ENCODE measurements at places on chromosomes 6 and 20.

GRCh38 chr6:127637830-127638409 is 60.9 kb downstream of the C6orf58 start:
- no peak for DNase-seq

DNA sequence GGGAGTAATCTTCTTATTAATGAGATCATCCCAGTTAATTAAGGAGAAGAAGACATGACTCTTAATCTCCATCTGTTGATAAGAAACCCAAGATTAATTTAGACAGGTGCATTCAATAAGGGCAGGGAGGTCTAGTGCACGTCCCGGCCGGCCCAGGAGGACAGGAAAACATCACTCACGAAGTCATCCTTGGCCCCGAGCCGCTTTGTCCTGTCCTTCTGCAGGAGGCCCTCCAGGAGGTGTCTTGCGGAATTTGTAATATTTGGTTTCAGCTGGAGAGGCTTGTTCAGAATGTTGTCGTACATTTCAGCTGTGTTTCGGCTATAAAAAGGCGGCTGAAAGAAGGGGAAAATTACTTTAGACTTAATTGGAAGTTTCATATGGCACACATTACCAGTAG is 118.4 kb upstream of the SLC2A12 start:
- DNase-seq: no peak

GRCh38 chr20:50123418-50123817 is 10.5 kb upstream of the UBE2V1 start:
- DNase-seq: no peak

GRCh38 chr20:40689943-40690835 is 1.2 kb upstream of the MAFB start:
- DNase-seq: peak; percentile 91

DNA sequence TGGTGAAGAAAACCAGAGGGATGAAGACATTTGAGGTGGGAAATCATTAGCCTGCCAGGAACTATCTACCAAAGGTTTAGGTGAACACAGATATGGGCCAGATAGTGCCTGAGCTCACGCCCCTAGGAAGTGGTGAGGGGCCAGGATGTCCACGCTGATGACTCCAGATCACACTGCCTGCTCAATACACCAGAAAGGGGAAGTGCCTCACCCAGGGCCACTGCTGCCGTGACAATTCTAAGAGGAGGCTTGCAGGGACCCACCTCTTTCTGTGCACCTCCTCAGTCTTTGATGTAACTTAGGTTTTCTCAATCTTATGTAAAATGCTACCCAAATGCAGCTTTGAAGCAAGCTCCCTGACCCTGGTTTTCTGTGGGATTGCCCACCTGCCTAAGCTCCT is 5.4 kb upstream of the RAB44 start:
- DNase-seq: no peak

- no peak for DNase-seq
Measured at GRCh38 chr6:2973676-2974075, 2.3 kb upstream of the SERPINB6 start.

GRCh38 chr6:148538261-148539190 is 195.9 kb downstream of the SASH1 start:
- no peak for DNase-seq

- DNase-seq: no peak
Measured at GRCh38 chr6:8686077-8686476, 250.7 kb upstream of the SLC35B3 start.

DNA sequence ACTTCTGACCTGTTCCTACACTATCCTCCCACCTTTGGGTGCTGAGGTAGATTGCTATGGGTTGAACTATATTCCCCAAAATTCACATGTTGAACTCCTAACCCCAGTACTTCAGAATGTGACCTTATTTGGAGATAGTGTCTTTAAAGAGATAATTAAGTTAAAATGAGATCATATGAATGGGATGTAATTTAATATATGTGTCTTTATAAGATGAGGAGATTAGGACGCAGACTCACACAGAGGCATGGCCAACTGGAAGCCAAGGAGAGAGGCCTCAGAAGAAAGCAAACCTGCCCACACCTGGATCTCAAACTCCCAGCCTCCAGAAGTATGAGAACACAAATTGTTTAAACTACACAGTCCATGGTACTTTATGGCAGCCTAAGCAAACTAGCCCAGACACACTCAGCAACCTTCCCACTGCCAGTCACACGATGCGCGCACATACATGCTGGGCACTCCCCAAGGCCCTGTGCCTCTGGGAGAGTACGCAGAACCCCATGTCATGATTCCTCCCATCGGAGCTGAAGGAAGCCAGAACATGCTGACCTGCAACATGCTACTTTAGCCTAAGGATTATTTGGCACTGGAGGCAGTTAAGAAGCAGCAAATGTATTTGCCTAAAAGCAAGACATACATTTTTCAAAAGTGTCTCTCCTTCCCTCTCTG is 8.9 kb upstream of the SLC22A1 start:
- DNase-seq: no peak

Measured in pancreas (tissue), 10 donors.